Inflammatory macrophage (primary cell): ENCODE measurements at places on chromosomes 12 and 14.
A peak's percentile ranks its signal among the peaks of the same experiment; 100 is the strongest.

DNA sequence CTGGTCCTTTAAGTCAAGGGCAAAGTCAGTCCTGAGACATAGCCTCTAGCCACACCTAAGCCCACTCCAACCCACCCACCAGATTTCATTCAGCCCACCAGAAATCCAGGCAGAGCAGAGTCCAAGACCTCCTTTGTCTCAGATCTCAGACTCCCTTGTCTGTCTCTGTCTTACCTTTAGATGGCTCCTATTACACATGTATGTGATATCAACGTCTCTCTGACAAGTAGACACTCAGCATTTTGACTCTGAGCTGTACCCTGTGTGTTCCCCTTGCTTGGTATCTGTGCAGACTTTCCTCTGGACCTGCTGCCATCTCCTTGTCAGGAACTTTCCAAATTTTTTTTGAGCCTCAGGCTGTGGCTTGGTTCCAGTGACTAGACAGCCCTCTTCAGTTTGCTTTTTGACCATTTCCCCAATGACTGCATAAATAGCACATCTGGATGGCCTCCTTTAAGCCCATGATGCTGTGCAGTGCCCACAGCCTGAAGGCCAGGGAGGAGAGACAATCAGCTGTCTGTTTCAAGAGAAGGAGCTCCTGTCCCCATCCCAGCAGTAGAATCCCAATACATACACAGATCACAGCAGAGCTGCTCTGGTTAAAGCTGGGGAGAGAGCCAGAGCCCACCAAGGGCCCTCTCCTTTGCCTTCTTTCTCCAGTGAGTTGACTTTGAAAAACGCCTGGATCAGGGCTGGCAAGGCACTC, 7.0 kb downstream of the POU6F1 start:
- no peak for DNase-seq

DNA sequence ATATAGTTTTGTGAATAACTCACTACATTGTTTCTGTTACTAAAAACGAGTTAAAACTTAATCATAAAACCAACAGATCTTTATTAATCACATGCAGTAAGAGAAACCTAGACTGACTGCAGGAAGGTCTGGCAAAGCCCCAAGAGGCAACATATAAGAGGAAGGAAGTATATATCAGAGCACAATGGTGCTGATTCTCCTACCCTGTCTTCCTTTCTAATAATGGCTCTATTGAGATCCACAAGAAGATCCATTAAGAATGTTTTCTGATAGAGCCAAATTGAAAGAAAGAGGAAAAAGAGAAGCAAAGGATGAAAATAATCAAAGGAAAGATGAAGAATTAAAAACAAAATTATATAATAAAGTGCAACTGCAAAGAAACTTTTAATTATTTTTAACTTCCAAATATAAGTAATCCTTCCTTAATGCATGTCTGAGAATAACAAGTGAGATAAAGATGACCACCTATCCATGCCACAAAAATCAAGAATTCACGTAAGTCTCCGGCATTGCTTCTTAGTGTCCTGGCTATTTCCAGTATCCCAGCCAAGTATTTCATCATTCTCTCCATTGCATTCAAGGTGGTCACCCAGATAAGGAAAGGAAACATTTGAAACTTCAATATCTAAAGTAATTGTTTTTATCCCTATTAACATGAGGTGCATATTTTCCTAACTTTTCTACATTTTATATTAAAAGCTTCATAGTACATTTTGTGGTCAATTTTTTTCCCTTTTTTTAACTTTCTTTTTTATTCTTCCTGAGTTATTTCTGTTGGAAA, 62.2 kb downstream of the SOX5 start:
- DNase-seq: no peak

GRCh38 chr12:22409377-22410164, 75.1 kb upstream of the ST8SIA1 start:
- DNase-seq: no peak

- no peak for DNase-seq
Observed at GRCh38 chr14:77390188-77390587, 13.0 kb downstream of the SAMD15 start.

- DNase-seq: no peak
Observed at GRCh38 chr12:102755266-102755665, 161.8 kb downstream of the PAH start.

- no peak for DNase-seq
Observed at GRCh38 chr12:2347844-2348481, 295.2 kb downstream of the CACNA1C start.

DNA sequence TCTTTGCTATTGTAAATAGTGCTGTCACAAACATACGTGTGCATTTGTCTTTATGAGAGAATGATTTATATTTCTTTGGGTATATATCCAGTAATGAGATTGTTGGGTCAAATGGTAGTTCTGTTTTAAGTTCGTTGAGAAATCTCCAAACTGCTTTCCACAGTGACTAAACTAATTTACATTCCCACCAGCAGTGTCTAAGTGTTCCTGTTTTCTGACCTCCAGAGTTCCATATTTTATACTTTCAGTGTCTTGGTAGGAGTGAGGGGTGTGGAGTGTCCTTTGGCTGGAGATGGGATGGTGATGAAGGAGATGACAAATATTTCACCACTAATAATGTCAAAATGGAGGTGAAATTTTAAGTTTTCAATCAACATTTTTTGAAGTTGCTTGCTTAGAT, 86.4 kb downstream of the DACT1 start:
- DNase-seq: peak; percentile 65

DNA sequence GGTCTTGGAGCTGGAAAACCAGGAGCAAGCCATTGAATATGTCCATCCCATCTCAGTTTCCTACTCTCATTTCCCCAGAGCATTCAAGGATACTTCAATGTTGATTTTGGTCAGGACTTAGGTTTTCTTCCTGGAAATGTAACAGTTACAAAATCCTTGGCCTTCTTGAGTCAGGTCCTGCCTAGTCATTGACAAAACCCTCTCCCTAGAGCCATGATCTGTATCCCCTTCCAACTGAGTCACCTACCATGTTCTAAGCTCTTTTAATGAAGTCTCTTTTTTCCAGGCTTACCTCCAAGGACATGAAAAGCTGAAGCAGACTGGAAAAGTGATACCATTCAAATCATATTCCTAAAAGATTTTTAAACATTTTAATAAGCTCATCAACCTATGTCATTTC, 549.2 kb downstream of the GALC start:
- no peak for DNase-seq

GRCh38 chr12:65854629-65855028, 30.3 kb downstream of the HMGA2 start:
- no peak for DNase-seq

DNA sequence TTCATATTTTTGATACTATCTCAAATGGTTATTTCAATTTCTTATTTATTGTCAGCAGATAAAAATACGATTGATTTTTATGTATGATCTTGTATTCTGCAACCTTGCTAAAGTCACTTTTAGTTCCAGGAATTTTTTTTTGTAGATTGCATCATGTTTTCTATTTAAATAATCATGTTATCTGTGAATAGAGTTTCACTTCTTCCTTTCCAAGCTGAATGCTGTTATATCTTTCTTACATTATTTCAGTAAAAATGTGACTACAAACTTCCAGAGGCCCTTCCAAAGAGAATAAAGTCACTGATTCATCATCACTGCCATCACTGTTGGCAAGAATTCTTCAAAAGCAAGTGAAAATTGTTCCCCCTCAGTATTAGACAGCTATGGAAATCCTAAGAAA, 104.7 kb upstream of the RAP1B start:
- DNase-seq: no peak

- DNase-seq: no peak
Observed at GRCh38 chr12:2124466-2125023, 71.8 kb downstream of the CACNA1C start.

GRCh38 chr12:61385771-61386170, 874.4 kb upstream of the USP15 start:
- no peak for DNase-seq

GRCh38 chr14:55062517-55063351, 11.3 kb downstream of the MAPK1IP1L start:
- DNase-seq: no peak

- no peak for DNase-seq
Observed at GRCh38 chr14:92501891-92502351, 11.7 kb upstream of the RIN3 start.

- peak; percentile 92 for DNase-seq
Observed at GRCh38 chr12:26298785-26299621, 103.6 kb downstream of the SSPN start.

DNA sequence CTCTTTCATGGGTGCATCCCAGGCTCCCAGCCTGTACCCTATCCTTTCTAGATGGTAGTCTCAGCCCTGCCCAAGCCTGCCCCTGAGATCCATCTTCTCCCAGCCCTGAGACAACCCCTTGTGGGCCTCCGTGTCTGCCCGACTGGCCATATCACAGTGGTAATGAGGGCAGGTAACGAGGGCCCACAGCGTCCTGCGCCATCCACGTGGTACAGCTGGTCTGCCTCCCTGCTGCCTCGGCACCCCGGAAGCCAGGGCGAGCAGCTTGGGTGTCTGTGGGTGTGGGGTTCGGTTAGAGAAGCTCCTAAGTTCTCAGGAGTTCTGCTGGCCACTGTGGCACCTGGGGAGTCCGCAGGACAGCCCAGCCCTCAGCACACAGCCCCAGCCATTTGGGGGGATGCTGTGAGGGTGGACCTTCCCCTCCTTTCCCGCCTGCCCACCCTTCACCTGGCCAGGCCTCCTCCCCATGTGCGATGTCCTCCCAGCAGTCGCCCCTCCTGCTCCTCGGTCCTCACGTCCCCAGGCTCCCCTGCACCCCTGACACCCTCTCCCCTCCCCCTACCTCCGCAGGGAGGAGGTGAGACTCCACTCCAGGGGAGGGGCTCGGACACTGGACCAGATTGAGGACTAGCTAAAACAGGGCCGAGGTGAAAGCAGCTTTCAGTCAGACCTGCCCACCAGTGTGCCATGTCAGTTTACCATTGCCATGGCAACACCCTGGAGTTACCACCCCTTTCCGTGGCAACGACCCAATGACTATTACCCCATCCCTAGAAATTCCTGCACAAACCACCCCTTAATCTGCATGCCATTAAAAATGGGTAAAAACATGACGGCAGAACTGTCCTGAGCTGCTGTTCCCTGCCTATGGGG, 69.0 kb downstream of the KIF26A start:
- DNase-seq: no peak

- DNase-seq: no peak
Observed at GRCh38 chr12:47194501-47194900, 114.7 kb upstream of the AMIGO2 start.

DNA sequence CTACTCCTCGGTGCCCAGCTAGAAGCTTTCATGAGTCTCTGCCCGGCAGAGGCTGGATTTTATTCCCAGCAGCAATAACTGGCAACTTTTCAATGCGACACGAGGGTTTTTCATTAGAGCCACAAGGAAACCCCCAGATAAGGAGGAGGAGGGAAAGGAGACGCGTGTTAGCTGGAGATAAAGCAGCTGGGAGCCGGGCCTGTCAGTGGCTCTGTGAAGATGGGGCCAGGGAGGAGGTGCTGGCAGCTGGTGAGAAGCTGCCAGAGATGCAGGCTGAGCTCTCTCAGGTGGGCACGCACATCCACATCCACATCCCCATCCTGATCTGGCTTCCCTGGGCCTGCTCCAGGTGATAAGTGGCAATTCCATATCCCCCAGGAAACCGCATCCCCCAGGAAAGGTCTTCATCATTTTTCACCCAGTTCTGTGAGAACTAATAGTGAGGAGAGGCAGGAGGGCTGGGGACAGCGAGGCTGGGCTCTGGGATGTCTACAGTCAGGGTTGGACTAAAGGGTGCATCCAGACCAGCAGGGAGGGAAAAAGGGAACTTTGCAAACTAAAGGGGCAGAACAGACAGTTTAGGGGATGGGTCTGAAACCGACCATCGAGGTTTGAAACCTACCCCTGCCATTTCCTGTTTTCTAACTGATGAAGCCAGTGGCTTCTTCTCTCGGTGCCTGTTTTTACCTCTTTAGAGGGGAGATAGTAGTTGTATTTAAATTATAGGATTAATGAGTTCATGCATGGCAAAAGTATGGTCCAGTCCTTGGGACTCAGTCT, 413.2 kb downstream of the DPF3 start:
- no peak for DNase-seq

DNA sequence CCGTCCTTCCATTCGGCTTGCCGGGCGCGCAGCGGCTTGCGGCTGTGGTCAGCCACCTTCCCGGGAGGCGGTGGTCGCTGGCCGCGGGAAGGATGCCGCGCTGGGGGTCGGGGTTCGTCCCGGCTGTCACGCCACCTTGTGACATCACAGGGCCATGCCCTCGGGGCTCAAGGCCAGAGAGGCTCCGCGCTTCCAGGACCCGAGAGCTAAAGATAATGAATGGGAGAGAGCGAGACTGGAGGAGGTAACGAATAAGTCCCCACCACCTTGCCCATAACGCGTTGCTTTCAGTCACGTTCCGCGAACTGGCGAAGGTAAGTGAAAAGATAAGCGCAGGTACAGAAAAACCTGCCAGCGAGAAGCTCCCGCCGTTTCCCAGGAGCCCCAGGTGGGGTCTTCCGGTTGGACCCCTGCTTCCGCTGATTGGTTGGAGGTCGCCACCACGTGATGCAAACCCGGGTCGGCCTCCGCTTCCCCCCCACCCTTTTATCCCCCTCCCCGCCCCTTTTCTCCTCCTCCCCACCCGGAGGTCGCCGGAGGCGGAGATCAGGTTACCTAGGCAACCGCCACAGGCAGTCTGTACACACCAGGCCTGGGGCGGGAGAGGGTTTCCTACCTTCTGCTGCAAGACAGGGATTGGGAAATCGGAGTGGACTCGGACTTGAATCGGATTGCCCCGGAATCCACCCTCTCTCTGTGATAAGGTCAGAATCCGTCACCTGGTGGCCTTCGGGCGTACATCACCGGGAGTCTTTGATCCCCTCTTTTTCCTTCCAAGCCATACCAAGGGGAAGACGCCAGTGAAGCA, at the start of gene LRRC9:
Gene LRRC9, plus strand, starts transcription at position 575 of the 808 bp plus-strand sequence.
- DNase-seq: peak; percentile 2

GRCh38 chr12:2650261-2651067, 144.3 kb upstream of the FKBP4 start:
- no peak for DNase-seq

- DNase-seq: no peak
Observed at GRCh38 chr12:25311506-25311905, 60.8 kb upstream of the KRAS start.

GRCh38 chr14:32744811-32745445, 193.8 kb upstream of the NPAS3 start:
- no peak for DNase-seq
